ENCODE measurements at places on chromosomes 2 and 18.

GRCh38 chr2:113200236-113200635 lies 26.5 kb downstream of the PSD4 start:
- DNase-seq: no peak

- no peak for DNase-seq
Observed at GRCh38 chr2:226208726-226209125, 590.9 kb downstream of the IRS1 start.

GRCh38 chr2:36445185-36445866 lies 89.7 kb downstream of the CRIM1 start:
- no peak for DNase-seq

GRCh38 chr18:8389391-8390340 lies 219.6 kb upstream of the RAB12 start:
- DNase-seq: peak; percentile 89

Data from stomach (tissue), 19 donors.